ENCODE measurements at places on chromosomes 12 and 14.

- no peak for DNase-seq
Observed at GRCh38 chr12:92164712-92165111, 19.1 kb upstream of the BTG1 start.

DNA sequence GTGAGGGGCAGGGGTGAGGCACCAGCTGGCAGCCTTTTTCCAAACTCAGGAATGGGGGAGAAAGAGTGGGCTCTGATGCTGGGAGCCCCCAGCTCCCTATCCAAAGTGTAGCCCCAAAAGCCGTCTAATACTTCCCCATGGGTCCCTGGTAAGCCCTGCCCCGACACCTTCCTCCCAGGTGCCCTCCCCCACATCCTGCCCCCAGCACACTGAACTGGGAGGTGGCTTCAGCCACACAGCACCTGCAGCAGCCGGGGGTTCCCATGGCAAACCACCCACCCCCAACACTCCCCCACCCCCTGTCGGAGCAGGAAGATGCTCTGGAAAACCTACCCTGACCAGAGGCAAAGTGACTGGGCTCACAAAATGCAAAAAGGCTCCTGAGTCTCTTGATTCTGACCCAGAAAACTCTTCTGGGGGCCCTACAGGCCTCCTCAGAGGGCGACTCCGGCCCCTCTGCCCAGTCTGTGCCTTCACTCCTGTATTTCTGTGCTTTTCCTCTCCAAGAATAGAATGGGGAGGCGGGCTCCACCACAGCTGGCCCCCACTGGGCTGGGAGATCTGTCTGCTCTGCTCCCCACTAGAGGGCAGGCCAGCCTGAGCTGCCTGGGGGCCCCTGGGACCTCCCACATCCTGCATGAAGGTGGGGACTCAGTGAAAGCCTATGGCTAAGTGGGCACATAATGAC lies 81.6 kb downstream of the ITPK1 start:
- no peak for DNase-seq

- DNase-seq: no peak
Observed at GRCh38 chr12:29133181-29133580, 15.9 kb upstream of the FAR2 start.

- DNase-seq: peak; percentile 97
Observed at GRCh38 chr12:3662521-3662921, 90.4 kb downstream of the CRACR2A start.

GRCh38 chr12:66678338-66679275 lies at the start of gene GRIP1:
TSS of gene GRIP1 (minus strand) at chr12:66679076. CDS start at chr12:66678904, 172 bp downstream.
- DNase-seq: no peak

Data from NCI-H1930 (cell line).